ENCODE measurements at places on chromosomes 5 and 9.
A peak's percentile ranks its signal among the peaks of the same experiment; 100 is the strongest.

- peak; percentile 9 for DNase-seq
These were observed 32.8 kb upstream of the CPEB4 start for GRCh38 chr5:173855162-173855994.

GRCh38 chr5:44001675-44002380 is 387.4 kb downstream of the FGF10 start:
- no peak for DNase-seq

DNA sequence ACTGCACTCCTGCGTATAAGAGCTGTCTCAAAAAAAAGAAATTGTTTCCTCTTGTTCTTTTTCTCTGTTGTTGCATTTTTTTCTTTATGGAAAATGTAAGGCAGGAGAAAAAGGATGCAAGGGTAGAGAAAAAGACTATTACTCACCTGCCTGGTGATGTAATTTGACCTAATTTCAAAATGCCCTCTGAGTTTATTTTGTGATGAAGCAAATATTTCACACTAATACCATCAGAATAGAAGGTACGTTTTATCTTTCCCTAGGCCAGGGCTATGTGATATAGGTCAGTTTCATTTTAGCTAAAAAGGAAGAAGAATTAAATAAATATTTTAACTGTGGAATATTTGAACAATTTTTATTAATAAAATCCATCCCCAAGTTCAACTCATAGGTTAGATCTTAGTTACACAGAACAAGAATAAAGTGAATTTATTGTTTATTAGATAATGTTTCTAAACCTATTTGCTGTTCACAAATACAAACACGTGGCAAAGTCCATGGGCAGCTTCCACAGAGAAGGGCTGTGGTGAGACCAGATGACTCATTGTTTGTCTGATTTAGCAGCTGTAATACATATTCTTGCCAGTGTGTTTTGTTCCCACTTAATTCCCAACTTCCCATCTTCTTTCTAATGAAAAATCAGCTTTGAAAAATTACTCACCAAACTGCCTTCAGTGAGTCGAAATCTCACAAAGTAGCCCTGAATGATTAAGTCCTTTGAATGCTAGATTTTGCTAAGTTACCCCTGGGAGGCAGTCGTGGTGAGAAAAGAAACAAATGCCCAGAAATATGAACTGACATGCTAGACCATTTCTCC is 52.8 kb upstream of the CCDC112 start:
- DNase-seq: peak; percentile 92

GRCh38 chr9:116288658-116289057 is 135.1 kb downstream of the PAPPA start:
- peak; percentile 99 for DNase-seq

DNA sequence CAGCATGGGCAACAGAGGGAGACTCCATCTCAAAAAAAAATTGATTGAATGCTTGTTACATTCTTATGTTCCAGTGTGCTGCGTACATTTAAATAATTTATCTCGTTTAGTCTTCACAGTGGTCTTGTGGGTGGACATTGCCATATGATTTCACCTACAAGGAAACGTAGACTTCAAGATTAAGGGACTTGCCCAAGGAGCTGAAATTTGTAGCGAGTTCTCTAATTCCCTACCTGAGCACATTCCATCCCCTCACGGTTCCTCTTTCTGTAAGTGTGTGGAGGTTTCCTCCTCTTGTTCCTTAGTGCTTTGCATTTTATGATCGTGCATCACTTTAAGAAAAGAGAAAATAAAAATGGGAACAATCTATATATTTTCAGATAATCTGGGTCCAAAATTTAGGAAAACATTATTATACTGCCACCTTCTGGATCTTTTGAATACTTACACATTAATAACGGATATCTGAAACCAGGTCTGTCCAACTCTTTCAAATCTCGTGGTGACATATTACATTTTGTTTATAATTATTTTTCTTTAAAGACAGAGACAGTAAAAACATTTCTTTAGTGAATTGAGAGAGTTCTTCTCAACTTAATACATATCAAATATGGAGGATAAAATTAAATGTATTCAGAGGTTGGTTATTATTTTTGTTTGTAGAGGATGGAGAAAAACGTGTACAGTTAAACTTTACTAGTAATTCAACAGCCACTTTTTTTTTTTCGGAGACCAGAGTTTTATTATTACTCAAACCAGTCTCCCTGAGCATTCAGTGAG is 29.9 kb upstream of the C7 start:
- DNase-seq: peak; percentile 61

- DNase-seq: no peak
These were observed 13.6 kb upstream of the ARHGAP26 start for GRCh38 chr5:142756576-142756975.

DNA sequence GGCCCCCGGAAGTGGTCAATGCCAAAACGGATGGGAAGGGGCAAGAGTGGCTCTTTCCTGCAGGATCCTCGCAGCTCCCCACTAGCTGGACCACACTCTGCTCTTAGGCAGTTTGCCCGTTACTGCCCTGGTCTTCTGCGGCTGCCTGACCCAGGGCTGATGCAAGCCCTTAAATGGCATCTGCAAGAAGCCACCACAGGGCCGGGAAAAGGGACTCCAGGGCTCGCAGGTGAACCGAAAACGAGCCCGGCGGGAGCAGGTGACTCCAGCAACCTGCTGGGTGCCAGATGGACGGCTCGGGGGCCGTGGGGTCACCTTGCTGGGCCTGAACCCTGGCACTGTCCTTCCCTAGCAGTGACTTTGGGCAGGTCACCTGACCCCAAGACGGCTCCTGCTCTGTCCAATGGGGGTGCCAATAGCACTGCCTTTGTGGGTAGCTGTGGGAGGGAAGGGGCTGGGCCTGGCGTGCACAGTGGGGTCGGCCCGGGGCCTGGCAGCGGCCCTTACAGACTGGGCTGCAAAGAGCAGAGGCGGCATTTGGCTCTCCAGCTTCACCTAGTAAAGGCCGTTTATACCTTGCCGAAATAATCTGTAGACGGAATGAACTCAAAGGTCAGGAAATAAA is 1.3 kb downstream of the TMEM250 start:
- DNase-seq: no peak

GRCh38 chr5:129905473-129906176 is 1.4 kb downstream of the CHSY3 start:
- DNase-seq: peak; percentile 7

- DNase-seq: no peak
These were observed at the start of gene GRIN1 for GRCh38 chr9:137138722-137139467. GRIN1 (plus strand) TSS chr9:137139154; CDS start chr9:137139487, 333 bp downstream.

DNA sequence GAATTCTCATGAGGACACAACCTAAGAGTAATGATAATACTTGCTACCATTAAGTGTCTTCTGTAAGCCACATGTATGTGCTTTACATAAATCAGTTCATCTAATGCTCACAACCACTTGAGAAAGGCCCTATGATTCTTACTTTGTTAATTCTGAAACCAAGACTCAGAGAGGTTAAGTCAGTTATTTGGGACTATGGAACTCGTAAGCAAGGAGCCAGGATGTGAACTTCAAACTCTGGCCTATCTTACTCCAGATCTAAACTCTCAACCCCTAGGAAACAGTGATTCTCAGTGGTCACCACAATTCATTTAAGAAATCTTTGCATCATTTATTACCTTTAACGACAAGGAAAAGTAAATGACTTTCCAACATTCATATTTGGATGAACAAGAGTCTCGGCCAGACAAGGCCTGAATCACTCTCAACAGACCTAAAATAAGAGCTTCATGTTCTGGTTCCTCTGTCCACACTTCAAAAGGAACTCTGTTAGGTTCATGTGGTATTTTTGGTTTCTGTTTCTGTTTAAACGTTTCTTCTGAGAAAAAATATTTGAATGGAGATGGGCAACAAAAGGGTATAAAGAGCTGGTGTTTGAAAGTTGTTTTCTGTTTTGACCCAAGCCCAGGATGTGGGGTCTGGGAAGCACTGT is 104.8 kb downstream of the LPAR1 start:
- no peak for DNase-seq

GRCh38 chr5:79802406-79802805 is 112.8 kb downstream of the CMYA5 start:
- DNase-seq: no peak

DNA sequence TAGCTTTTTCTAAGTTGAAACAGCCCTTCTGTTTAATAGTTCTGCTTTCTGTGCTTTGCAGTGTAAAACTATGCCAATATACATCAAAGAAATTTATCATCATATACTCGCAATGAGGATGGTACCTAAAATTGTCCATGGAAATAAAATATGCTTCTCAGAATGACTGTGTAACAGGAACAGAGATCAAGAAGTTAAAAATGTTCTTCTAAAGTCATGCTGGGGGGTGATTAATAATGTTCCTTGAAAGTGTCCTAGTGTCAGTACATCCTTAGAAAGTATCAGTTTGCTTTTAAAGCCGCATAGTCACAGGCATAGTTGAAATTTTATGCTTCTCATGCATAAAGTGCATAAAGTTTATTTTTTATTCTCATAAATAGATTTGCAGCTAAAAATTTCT is 4.0 kb upstream of the LRRC70 start:
- no peak for DNase-seq

GRCh38 chr9:105154723-105155191 is 89.7 kb upstream of the SLC44A1 start:
- peak; percentile 69 for DNase-seq

DNA sequence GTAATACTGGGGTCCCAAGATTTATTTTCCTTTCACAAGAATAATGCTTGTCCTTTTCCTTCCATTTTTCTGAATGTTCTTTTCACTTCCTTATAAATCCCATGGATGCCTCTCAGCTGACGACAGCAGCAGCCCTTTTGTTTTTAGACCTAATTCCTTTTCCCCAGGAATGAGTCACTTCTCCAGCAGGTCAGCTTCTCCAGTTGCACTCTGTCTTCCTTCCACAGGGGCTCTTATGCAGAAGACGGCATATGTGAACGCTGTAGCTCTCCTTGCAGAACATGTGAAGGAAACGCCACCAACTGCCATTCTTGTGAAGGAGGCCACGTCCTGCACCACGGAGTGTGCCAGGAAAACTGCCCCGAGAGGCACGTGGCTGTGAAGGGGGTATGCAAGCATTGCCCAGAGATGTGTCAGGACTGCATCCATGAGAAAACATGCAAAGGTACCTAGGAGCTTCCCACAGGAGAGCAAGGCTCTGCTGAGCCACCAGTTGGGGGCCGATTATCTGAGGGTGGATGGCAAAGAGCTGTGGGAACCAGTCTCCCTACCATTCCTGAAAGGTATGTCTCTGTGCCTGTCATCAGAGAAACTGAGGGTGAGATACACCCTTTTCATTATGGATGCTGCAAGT is 72.9 kb downstream of the RFK start:
- peak; percentile 54 for DNase-seq

DNA sequence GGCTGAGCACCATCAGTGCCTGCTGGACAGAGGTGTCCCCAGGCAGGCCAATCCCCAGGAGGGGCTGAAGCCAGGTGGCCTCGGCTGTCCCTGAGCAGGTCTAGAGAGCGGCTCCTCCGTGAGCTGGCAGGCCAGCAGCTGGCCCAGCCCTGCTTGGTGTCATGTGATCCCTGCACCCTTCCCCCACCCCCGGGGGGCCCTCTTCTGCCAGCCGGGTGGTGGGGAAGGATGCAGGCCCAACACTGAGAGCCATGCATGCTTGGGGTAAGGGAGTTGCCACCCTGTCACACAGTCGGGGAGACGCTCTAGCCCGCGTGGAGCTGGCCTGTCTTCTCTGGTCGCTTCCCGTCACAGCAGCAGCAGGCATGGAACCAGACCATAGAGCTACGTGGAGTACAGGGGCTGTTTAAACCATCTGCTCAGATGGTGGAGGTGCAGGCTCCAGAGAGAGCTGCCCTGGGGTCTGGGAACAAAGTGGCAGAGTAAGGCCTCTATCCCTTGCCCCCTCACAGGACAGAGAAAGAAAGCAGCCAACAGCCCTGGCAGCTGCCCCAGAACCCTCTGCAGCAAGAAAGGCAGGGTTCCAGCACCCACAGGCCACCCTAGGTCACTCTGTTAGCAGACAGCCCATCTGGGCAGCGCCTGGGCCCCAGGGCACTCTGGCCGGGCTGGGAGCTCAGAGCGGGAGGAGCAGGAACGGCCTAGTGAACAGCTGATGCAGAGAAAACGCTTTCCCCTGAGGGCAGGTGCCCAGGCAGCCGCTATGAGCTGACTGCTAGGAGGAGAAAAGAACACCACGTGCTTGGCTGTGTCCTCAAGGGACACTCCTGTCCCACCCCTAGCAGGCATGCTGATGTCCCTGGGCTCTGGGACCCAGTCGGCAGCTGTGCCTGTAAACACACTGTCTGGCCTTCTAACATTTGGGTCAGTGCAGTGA is 6.8 kb downstream of the RALGDS start:
- peak; percentile 58 for DNase-seq

- peak; percentile 51 for DNase-seq
These were observed 514 bp downstream of the STOML2 start for GRCh38 chr9:35102465-35102768.

DNA sequence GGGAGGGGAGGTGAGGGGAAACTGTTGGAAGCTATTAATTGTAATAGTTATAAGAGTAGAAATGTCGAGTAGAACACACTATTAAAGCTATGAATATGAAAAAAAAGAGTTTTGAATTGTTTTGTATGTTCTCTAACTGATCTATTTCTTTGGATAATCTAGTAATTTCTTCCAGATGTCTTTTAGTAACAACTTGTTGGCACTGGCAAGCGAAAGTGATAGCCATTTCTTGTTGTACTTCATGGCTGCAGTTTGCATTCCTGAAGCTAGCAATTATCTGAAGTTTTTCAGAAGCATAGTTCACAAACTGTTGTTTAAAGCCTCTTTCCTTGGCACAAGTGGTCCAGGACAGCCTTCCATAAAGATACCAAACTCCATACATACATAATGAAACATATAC is 49.4 kb upstream of the SPATA31C2 start:
- no peak for DNase-seq
